ENCODE measurements at places on chromosomes 12 and 14. TPM values are rescaled to one million over a fixed set of nuclear protein-coding genes. Genes with fewer than 3 reads are reported as not detected.

PLA2G1B gene
- total RNA-seq = not detected

GRCh38 chr12:46659824-46660223, 166.0 kb downstream of the SLC38A4 start:
- DNase-seq = no peak

DNA sequence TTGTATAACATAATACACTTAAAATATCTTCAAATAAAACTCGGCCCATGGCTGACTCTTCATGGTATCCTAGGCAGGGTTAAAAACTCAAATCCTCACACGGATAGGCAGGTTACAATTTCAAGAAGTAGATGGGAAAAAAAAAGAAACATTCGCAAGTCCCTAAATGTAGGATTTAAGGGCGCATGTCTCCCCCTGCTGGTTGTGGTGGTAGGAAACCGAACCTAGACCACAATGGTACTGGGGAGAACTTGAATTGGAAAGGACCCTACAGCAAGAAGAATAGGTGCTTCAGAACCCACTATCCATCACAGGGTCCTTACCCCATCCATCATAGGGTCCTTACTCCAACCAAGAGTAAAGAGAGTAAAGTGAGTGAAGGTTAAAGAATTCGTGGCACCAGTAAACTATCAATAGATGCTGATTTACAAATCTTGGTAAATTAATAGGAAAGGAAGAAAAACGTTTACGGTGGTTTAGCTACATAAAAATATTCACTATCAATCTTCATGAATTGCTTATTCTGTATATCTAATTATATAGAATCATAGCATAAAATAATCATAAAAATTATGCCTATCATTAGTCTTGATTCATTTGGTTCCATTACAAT, 3.3 kb upstream of the CIPC start:
- DNase-seq = peak; percentile 51

CHMP4A gene
- 85.0 TPM for total RNA-seq

DNA sequence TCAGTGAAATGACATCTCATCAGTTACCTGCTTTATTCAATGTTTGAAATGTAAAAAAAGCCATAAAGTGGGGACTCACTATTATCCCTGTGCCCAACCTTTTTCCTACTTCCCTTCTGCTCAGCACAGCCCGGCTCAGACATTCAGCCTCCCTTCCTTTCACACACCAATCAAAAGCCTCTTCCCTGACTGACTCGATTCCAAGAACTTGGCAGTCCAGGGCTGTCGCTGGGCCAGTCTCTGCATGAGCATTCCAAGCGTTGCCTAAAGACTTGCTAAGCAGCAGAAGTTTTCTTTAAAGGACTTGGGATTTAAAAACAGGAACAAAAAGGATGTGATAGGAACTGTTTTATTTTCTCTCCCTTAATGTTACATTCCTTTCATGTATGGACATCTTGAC, 22.7 kb downstream of the ITPR2 start:
- DNase-seq = peak; percentile 61

DNA sequence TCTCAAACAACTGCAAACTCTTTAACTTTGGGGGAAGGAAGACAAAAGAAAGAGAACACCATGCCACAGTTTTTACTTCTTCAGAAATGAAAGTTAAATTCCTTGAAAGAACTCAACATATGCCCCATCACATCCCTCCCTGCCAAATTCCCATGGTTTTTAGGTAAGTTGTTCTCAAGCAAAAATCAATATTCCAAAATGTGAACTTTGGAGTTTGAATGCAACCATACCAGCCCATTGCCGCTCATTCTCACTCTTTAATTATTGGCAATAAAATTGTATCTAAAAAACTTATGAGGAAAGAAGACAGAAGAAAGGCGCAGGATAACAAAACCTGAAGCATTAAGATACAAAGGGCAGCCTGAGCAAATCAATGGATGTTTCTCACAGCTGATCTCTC, 31.8 kb upstream of the CEP83 start:
- DNase-seq = no peak

GRCh38 chr12:11623382-11623781, 26.1 kb upstream of the ETV6 start:
- no peak for DNase-seq

DNA sequence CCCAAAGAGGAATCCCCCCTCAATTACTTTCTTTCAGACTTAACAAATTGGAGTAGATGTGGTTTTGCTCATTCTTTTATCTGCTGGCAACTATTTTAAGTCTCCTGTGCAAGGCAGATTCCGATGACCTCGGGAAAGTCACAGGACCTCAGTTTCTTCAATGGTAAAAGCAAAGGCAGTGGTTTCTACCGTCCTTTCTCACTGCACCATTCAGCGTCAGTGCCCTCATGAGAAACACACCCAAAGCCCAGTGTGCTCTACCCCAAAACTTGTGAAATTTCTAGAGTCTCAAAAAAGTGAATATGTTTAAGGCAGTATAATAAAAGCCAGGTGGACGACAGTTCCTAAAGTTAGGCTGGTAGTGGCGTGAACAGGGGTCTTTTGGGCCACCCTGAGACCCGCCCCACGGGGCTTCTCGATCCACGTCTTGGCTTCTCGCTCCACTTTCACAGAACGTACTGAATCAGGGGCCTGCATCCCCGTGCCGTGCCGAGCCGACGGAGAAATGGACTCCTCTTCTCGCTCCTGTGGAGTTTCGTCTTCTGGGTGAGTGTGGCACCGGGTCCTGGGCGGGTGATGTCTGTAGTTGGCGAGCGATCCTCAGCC, 1.3 kb upstream of the ARHGAP5 start:
- DNase-seq = no peak

KIF21A gene
- total RNA-seq = 23.7 TPM

- no peak for DNase-seq
Observed at GRCh38 chr14:58288106-58288792, 10.1 kb upstream of the ARID4A start.

DNA sequence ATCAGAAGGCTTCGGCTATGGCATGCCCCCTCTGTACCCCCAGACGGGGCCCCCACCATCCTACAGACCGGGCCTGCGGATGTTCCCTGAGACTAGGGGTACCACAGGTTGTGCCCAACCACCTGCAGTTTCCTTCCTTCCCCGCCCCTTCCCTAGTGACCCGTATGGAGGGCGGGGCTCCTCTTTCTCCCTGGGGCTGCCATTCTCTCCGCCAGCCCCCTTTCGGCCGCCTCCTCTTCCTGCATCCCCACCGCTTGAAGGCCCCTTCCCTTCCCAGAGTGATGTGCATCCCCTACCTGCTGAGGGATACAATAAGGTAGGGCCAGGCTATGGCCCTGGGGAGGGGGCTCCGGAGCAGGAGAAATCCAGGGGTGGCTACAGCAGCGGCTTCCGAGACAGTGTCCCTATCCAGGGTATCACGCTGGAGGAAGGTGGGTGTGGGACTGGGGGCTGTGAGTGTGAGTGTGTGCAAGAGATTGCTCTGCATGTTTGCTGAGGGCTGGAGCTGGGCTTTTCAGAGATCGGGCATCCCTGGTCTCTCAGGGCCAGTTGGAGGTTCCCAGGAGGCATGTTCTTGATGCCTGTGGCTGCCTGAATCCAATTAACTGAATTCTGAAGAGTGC, 8.6 kb downstream of the NFATC4 start:
- DNase-seq = no peak

DNA sequence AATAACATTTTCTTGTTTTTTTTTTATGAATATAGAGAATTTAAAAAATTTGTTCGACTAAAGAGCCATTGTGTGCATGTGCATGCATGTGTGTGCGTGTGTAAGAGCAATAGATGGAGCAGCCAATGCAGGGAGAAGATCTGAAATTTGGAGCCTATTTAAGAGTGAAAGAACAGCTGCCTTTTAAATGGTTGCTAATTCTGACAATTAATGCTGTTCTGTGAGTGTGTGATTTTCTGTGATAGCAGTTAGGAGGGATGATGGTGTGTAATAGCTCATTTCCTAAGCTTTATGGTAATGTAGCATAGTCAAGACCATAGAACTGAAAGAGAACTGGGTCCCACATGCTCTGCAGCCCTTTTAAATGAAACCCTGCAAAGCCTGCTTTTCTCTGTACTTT, 137.9 kb downstream of the NRXN3 start:
- no peak for DNase-seq

- DNase-seq = no peak
Observed at GRCh38 chr12:88362439-88362838, 217.8 kb downstream of the KITLG start.

DNA sequence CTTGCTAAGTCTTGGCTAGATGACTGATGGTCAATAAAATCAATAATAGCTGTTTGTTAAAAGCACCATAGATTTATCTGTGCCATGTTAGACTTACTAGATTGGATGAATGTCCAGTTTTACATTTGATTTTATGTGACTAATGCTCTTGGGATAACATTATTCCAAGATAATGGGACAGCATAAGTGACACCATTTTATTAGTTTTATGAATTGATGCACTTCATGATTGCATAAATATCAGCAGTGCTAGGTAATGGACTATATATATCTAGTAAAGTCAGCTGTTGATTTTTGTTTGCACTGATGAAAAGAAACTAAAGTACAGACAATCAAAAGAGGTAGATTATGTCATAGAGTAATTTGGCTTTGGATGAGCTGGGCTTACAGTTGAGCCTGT, 10.4 kb downstream of the TRIM9 start:
- DNase-seq = no peak

DNA sequence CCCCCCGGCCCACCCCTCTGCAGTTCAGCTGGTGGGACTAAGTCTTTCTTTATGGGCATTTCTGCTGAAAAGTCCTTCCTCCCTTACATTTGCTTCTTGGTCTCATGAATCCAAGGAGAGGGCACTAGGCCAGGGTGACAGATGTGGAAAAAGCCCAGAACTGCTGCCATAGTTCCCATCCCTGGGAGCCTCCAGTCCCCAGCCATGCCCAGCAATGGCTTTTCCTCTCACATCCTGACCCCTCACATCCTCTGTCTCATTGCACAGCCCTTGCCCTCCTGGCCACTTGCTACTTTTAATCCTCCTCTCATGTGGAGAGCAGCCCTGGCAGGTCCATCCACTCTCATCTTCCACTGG, 122.5 kb downstream of the ZFP36L1 start:
- DNase-seq = no peak

GRCh38 chr14:56196274-56196673, 78.1 kb downstream of the PELI2 start:
- DNase-seq = no peak

PLEKHG7 gene
- 0.15 TPM for total RNA-seq

GRCh38 chr14:103520269-103520656, 2.4 kb downstream of the CKB start:
- DNase-seq = no peak

FIGNL2 gene
- total RNA-seq = 0.16 TPM

DNA sequence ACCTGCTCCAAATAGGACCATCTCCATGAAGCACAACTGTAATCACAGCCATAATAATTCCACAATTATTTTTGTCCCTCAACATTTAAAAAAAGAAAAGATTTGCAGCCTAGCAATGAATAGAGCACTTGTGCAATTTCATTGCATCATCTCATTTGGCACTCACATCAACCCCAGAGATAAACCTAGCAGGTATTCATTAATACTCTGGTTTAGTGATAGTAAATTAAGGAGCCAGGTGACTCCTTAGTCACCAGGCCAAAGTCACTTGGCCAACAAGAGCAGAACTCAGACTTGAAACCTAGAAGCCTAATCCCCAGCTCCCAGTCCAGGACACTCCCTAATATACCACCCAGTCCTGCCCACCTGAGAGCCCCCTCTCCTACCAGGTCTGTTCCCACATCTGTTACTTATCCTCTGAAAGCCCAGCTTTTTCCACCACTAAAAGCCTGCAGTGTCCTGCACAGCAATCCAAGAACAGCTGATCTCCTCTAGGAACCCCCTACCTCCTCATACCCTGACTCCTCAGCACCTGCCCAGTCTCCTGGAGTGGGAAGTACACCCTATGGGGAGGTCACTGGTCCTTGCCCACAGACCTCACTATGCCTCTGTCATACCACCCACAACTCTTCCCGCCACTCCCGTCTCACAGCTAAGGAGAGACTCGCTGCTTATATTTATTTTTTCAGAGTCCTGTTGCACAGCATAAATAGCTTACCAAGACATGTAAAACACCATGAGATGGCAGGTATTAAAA, 22.1 kb downstream of the OR10P1 start:
- DNase-seq = no peak

GRCh38 chr14:77660754-77661153, 44.3 kb upstream of the SPTLC2 start:
- DNase-seq = no peak

DNA sequence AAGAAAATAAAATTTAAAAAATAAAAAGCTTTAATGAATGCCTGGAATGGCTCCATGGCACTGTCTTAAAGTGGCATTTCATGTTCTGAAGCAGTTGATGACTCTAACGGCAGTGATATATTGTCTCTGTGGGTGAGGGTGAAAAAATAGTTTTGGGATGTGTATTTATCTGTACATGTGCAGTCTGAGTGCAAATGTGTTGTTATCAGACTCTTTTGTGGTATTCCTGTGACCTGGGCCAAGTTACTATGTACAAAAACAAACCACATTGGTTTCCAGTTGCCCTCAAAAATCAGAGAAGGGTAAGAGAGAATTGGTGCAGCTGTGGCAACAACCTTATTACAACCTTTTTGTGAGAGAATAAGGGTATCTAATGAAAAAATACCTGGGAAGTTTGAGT, 81.7 kb upstream of the CCDC91 start:
- DNase-seq = no peak

- no peak for DNase-seq
Observed at GRCh38 chr12:96132819-96133218, 61.4 kb upstream of the ELK3 start.

GRCh38 chr12:58860056-58860787, 60.1 kb downstream of the LRIG3 start:
- no peak for DNase-seq

GRCh38 chr14:69300601-69301221, 40.8 kb downstream of the GALNT16 start:
- no peak for DNase-seq

NRXN3 gene
- total RNA-seq = 3.6 TPM

GRCh38 chr14:65016471-65016870, 29.8 kb downstream of the FNTB start:
- no peak for DNase-seq

DNA sequence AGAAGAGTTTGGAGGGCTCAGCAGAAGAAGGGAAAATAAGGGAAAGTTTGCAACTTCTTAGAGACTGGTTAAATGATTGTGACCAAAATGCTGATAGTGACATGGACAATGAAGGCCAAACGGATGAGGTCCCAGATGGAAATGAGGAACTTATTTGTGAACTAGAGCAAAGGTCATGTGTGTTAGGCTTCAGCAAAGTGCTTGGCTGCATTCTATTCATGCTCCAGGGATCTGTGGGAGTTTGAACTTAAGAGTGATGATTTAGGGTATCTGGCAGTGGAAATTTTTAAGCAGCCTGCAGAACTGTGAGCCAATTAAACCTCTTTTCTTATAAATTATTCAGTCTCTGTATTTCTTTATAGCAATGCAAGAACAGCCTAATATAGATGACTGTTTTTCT, 88.9 kb upstream of the ARHGAP5 start:
- DNase-seq = no peak

DNA sequence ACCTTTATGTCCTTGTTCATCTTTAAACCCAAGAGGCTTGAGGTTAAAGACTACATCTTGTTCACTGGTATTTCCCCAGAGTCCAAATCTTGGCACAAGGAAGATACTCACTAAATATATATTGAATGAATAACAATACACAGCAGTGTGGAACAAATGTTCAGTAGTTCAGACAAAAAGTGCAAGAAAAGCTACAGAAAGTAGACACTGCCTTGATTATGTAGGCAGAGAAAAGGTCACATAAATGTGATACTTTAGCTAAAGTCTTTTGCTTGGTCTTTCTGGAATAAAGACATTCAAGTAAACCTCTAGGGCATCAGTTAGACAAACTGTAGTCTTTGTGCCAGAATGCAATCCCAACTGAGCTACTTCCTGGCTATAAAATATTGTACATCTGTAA, 157.0 kb downstream of the TMEM117 start:
- DNase-seq = no peak

All from breast epithelium (tissue), 4 donors.